ENCODE measurements at places on chromosomes 1 and 21.

- no peak for DNase-seq
These were observed 98.3 kb upstream of the SLC2A1 start for GRCh38 chr1:43056981-43057391.

- no peak for DNase-seq
These were observed 2.1 kb downstream of the KIF1B start for GRCh38 chr1:10212476-10212875.

DNA sequence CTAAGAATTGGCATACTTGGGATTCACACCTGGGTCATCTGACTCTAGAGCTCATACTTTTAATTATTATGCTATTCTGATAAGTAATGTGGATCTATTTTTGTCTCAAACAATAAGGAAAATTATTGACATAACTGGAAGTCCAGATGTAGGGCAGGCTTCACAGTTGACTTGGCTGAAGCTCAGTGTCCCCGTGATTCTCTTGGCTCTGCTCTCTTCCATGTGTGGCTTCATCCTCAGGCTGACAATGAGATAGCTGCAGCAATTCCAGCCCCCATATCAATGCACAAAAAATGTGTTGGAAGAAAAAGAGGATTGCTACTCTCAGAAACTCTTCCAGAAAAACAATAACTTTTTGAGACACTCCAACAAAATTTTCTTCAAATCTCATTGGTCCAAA, 23.8 kb downstream of the HSD11B1 start:
- DNase-seq = no peak

- no peak for DNase-seq
These were observed 20.1 kb downstream of the KIAA0040 start for GRCh38 chr1:175172503-175172902.

Measured in iris pigment epithelial cell (primary cell).